Esophagus squamous epithelium (tissue), 5 donors: ENCODE measurements at places on chromosomes 5 and 9.

- DNase-seq = no peak
These were observed 98.9 kb upstream of the PHYKPL start for GRCh38 chr5:178331491-178331996.

GRCh38 chr9:126347093-126347492 lies 20.5 kb downstream of the MVB12B start:
- no peak for DNase-seq

DNA sequence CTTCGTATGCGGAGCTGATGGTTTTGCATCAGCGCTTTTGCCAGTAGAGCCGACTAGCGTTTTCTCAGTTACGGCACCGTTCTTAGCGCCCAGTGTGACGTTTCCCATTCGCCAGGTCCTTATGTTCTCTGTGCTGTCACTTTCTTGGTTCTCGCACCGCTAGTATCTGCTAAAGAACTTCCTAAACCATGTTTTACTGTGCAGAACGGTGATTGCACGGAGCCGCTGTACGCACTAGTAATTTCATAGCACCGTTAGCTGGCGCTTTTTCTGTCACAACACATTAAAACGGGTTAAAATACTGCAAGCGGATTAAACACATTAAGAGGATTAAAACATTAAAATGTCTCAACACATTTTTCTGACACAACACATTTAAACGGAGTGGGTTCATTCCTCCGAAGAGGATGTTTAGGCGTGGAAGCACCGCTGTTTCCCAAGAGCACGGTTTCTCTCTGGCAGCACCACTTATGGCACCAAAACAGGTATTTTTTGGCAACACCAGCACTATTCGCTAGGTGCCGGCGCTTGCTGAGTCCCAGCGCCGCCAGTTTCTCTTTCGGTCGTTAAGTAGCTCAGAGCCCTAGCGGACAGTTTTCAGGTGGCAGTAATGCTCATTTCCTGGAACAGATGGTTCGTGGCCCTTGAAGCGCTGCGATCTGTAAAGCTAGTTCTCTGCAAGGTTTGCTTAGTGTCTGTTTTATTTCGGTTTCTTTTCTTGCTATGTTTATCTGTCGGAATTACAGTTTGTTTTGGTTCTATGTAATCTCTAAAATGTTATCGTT lies 20.3 kb downstream of the ANXA2R start:
- peak; percentile 62 for DNase-seq

GRCh38 chr9:6123416-6123815 lies 92.2 kb upstream of the IL33 start:
- no peak for DNase-seq
